ENCODE measurements at places on chromosomes 6 and 20.

DNA sequence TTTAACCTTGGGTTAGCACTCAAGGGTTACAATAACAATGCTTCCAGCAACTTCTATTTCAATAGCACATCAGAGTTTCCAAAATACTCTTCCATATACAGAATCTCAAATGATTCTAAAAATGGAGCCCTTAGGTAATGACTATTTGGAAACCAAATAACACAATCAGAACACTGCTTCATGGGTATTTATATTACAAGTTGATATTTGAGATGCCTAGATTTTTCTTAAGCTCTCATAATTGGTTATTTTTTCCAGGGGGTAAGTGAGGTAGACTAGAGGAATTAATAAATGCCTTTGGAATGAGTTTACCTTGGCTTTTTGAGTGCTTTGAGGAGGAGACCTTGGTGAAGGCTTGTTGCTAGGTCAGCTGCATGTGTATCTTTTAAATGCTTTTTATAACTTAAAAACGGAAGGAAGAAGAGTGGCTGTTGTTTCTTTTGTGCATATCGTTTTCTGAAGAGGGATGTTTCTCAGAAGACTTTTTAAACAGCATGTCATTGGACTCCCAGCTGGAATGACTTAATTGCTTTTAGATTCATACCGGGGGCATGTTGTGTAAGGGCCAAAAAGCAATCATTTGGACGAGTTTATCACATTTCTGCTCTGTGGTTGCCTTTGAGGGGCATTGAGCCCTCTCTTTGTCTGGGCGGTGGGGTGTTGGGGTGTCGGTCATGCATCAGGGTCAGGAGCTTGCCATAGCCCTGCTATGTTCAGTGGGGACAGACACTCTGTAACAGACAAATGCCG, 186.0 kb downstream of the DTNBP1 start:
- DNase-seq = no peak

GRCh38 chr20:64091770-64092169, 7.6 kb upstream of the LKAAEAR1 start:
- no peak for DNase-seq

- DNase-seq = no peak
Measured at GRCh38 chr6:127971945-127972391, 71.1 kb upstream of the THEMIS start.

DNA sequence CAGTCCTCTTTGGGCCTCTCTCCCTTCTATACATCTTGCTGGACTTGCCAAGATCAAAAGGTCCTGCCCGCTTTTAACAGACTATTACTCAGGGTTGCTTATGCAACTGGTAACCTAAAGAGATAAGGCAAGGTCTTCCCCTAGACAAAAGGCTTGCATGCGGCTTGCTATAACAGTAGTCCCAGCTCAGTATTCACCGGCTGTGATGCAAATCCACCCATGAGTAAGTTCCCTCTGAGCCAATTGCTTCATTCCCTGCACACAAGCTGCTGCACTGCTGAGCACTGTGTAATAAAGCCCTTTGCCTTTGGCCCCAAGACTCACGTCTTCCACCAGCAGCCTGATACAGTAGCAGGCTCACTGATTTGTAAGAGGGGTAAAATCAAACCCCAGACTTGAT, 363.8 kb downstream of the PRKN start:
- DNase-seq = no peak

- no peak for DNase-seq
Measured at GRCh38 chr6:146946559-146946958, 257.7 kb upstream of the STXBP5 start.

DNA sequence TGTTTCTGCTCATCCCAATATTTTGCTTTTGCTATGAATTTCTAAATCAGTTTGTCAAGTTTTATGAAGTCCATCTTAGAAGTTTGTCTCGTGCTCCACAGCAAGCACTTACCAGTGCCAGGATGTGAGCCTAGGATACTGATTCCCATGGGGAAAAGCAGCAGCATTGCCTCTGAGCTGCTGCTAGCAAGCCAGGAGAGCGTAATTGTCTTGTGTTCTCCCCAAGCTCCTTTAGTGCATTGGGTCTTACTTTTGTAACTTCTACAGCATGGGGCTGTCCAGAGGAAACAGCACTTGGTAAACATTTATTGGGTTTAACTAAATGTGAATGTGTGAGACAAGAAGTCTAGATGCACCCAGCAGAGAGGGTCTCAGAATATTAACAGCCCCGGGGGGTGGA, 76.1 kb downstream of the RNF182 start:
- DNase-seq = no peak
